ENCODE measurements at places on chromosomes 5 and 9.

- DNase-seq = no peak
Measured at GRCh38 chr5:160311491-160312133, 752 bp downstream of the CCNJL start.

- DNase-seq = no peak
Measured at GRCh38 chr9:81848472-81848871, 79.8 kb upstream of the SPATA31D4 start.

DNA sequence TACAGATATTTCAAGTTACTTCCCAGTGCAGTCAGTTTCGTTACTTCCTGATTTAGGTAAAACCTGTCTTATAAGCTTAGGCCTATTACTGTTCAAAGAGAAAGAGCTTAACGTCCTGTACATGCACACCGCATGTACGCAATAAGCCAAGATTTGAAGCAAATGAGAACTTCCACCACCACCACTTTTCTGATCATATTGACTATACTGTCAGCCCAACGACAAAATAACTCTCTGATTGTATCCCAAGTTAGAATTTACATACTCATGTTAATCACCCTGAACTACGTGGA lies 5.1 kb downstream of the NFIB start:
- no peak for DNase-seq

GRCh38 chr9:1340390-1340789 lies 290.2 kb downstream of the DMRT2 start:
- DNase-seq = no peak

GRCh38 chr5:172801179-172801671 lies 30.2 kb upstream of the DUSP1 start:
- DNase-seq = no peak

DNA sequence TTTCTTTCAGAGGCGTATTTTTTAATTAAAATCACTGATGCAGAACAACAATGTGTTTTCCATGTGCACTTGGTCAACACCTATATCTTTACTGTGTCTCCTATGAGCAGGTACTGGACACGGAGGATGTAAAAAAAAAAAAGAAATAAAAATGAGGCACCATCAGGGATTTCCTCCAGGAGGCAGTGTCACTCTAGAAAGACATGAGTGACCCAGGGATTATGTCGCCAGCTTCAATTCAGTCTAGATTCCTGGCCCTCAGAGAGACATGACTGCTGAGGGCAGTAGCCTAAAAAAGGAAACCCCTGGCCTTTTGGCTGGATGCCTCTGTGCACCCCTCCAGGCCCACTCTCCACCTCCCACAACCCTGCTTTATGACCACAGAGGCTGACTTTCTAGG lies 18.3 kb upstream of the IL33 start:
- DNase-seq = no peak

DNA sequence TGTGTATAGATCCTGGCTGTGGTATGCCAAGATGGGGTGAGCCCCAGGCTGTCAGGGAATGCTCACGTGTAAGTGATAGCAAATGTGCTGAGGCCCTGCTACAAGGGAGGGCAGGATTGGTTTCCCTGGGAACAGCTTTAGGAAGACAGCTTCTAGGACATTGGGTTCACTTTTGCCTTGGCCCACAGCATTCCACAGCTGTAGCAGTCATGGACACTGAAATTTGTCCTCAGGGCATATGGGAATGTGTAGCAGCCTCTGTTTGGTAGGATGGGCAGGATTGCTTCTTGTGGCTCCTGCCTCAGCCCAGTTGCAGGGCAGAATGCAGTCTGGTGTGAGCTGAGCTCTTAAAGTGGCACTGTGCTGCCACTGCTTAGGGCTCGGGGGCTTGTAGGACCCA lies 1061.7 kb upstream of the WWC1 start:
- DNase-seq = no peak

- DNase-seq = no peak
Measured at GRCh38 chr5:72372331-72372730, 52.2 kb downstream of the PTCD2 start.

GRCh38 chr9:131289301-131290035 lies at the start of gene PLPP7:
Gene PLPP7 (plus strand): TSS chr9:131289723. CDS start chr9:131289998, 275 bp downstream.
- DNase-seq = no peak

- DNase-seq = no peak
Measured at GRCh38 chr9:36141761-36142160, 5.2 kb downstream of the GLIPR2 start.

GRCh38 chr9:112252194-112252593 lies 77.1 kb upstream of the SUSD1 start:
- DNase-seq = no peak

- DNase-seq = no peak
Measured at GRCh38 chr9:134373269-134373668, 47.0 kb downstream of the RXRA start.

DNA sequence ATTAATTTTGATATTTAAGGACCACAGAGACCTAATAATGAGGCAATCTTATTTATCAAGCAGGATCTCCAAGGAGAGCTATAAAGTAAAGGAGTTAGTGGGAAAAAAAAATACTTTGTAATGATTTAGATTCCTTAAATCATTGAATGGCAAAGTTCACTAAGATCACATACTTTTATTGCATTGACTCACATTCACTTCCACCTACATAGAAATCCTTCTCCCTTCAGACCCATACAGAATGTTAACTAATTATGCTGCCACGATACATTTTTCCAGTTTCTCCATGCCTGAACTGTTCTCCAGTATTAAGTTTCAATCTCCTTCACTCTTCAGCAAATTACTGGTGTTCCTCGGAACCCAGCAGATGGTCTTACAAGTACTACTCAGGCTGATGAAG lies 388.7 kb downstream of the EFNA5 start:
- no peak for DNase-seq

- DNase-seq = no peak
Measured at GRCh38 chr5:159545156-159545555, 214.9 kb upstream of the IL12B start.

GRCh38 chr5:148793261-148793660 lies 33.1 kb upstream of the ADRB2 start:
- no peak for DNase-seq

DNA sequence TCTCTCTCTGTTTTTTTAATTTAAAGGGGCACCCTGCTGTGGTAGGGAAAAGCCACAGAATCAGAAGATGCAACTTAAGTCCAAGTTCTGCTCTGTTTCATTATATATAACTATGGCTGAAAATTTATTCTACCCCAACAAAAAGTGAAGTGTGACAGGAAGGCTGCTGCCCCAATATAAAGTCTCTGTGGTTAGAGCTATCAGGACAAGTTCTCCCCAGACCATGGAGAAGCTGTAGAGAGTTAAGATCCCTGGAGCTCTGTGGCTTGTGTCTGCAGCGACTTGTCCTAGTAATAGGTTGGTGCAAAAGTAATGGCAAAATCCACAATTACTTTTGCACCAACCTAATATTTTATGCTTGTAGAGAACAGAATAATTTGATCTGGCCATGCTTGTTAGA lies 250.9 kb downstream of the PSAT1 start:
- no peak for DNase-seq

DNA sequence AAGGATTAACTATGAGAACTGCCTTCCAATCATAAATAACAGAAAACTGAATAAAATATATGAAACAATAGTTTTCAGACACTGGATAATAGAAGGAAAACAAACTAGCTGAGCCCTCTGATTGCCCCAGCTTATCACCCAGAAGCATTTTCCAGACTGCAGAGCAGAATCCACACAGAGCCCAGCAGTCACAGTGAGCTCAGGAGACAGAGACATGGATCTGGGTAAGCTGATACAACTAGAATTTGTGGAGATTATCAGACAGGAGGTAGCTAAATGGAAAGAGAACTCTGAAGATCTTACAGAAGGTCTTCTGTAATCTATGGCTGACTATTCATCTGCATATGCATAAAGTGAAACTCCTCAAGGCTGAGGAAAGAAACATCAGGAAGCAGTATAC lies 128.8 kb downstream of the NR2F1-AS1 start:
- no peak for DNase-seq

GRCh38 chr5:138506370-138507306 lies 36.4 kb downstream of the ETF1 start:
- DNase-seq = no peak

DNA sequence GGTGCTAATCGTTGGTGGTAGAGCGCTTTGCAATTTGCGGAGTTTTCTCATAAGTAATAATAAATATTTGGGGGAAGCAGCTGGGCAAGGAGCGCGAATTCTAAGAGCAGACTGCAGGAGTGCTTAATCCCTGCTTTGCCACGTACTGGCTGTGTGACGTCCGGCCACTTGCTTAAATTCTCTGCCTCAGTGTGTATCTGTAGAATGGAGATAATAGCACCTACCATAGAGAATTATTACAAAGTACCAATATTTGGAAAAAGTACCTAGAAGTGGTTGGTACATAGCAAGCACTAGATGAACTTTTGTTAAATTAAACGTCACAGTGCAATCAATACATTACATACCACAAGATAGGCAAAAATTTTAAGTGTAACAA lies 598 bp upstream of the TMED7 start:
- DNase-seq = no peak

DNA sequence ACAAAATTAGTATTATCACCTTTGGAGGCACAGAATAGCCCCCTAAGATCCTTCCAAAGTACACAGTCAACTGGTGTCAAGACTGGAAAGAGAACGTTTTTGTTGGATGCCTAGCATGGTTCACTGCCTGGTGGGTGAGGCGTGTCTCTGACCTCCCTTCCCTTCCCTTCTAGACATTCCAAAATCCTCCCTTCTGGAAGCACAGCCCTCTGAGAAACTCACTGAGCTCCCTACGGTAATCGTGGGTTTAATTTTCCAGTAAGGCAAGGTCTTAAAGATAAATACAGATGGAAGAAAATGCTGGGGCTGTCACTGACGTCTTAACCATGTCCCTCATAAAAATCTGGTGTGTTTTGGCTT lies 138.8 kb downstream of the LIFR start:
- no peak for DNase-seq

- DNase-seq = no peak
Measured at GRCh38 chr9:118366228-118366627, 662.0 kb downstream of the TLR4 start.

Measured in stimulated activated CD4-positive, alpha-beta T cell treated with anti-CD3 and anti-CD28 coated beads, Interleukin-1b, Interleukin-23, amount 100 ng/mL, for 4 hours (primary cell).